ENCODE measurements at places on chromosomes 6 and 20.

- no peak for DNase-seq
Measured at GRCh38 chr6:104428184-104428583, 431.5 kb downstream of the HACE1 start.

DNA sequence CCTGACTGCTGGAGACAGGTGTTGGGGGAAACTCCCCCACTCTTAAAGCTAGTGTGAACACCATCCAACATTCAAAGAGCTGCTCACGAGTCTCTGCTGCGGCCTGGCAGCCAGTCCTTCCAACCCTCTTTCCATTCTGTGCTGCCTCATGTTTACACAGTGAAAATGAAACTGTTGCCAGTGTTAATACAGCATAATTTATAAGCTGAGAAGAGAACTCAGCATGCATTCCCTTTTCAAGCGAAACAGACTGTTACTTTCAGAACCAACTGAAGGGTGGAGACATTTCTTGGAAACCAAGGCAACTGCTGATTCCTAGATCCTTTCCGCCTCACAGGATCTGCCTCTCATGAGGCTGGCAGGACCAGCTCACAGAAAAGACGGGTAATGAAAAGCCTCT is 533.8 kb upstream of the ID4 start:
- DNase-seq: no peak

- DNase-seq: no peak
Measured at GRCh38 chr6:4004249-4004648, 74.7 kb downstream of the FAM217A start.

DNA sequence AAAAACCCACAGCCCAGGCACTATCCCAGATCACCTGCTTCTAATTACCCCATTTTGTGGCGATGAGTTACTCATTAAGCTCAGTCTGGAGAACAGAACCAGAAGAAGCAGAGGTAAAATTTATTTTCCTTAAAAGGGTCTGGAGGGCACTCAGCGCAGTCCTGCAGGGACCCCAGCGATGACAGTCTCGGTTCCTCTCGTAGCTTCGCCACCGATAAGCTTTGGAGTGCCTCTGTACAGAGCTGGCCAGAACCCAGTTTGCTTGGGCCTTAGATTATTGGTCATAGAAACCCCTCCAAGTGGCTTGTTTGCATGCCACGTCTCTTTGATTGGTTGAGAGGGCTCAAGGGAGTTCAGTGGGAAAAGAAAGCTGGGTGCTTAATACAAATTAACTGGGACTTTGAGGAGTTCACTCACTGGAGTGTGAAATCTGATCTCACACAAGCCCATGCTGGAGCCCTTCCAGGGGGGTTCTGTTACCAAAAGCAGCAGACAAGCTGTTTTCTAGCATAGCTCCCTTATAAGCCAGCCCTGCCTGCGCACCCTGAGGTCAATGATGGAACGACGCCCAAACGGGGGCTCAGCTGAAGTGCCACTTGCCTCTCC is 158.5 kb upstream of the ARID1B start:
- no peak for DNase-seq

- DNase-seq: no peak
Measured at GRCh38 chr6:81084776-81085430, 667.6 kb downstream of the TENT5A start.

DNA sequence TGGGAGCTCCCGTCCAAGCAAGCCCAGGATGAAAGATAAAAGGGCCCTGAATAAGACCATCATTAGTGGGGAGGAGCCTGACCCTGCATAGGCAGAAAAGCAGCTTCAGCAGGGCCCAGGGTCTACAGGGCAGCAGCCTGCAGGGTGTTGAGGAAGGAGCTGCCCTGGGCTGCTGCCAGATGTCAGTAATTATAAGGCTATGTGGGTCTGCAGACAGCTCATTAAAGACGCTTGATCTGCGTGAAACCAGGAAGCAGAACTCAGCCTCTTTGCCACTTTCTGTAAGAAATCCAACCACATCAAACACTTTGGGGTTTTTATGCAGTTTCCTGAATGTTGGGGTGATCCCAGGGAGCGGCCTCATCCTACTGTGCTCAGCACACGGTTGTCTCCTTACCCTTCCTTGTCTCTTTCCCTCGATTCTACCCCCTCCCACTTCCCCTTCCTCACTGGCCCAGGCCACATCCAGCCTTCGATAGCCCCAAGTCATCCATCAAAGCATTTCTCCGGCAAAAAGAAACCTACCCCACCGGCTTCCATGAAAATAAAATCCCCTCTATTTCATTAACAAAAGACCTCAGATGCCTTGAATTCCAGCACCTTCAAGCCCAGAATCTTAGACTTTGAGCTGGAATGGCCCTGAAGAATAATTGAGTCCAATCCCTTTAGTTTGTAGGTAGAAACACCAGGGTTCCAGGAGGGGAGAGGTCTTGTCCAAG is 1.0 kb upstream of the TGM6 start:
- DNase-seq: peak; percentile 9

DNA sequence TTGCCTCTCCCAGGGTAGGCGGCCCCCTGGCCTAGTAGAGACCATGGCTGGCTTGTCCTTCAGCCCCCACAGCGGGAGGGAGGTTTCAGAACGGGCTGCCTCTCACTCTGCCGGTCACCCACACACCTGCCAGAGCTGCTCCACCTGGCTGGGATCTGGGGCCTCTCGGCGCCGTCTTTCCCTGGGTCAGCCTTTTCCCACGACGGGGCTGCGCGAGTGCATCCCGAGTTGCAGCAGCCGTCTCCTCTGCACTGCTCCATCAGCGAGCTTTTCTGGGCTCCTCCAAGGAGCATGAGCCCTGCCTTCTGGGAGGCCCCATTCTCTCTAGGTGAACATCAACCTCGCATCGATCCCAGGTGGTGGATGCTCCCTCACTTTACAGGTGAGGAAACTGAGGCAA is 15.9 kb upstream of the SPDEF start:
- no peak for DNase-seq

DNA sequence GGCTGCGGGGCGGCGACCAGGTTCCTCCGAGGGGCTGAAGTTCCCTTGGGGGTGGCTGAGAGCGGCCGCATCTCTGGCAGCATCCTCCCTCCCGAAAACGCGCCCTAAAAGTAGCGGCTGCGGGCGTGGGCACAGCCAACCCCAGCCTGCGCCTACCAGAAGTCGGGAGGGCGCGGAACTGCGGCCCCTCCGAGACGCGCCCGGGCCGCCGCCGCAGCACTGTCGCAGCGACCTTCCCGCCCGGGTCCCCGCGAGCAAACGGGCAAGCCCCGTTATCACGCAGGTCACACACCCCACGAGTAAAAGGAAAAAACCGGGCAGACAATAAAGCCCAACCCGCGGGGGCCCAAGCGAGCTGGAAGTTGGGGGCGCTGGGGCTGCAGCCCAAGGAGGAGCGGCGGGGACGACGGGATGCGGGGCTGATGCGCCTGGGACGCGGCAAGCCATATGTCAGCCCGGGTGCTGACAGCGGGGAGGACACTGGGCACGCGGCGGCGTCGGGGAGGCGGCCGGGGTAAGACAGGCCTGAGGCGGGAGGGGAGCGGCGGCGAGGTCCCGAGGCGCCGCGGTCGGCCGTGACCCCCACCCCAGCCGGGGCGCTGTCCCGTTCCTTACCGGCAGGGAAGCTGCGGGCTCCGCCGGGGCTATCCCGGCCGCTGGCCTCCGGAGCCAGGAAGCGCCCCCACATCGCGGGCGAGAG is 659 bp downstream of the CEP85L start:
- peak; percentile 62 for DNase-seq

DNA sequence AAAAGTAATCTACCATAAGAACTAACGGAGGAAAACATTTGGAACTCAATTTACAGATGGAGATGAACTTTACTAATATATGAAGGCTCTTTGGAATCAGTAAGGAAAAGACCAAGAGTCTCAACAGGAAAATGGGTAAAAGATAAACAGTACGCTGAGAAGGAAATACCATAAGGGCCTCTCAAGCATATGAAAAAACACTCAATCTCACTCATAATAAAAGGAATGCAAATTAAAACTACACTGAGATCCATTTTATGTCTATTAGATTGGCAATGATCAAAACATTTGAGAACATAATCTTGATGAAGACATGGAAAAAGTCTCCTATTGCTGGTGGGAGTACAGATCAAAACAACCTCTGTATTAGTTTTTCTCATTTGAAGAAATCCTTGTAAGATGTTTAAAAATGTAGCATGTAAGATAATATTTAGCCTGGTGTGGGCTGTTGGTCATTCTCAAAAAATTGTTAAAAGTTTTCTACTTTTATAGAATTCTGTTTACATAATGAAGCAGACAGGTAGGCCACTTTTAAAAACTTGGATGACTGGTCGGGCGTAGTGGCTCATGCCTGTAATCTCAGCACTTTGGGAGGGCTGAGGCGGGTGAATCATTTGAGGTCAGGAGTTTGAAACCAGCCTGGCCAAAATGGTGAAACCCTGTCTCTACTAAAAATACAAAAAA is 14.5 kb downstream of the REV3L start:
- peak; percentile 57 for DNase-seq

DNA sequence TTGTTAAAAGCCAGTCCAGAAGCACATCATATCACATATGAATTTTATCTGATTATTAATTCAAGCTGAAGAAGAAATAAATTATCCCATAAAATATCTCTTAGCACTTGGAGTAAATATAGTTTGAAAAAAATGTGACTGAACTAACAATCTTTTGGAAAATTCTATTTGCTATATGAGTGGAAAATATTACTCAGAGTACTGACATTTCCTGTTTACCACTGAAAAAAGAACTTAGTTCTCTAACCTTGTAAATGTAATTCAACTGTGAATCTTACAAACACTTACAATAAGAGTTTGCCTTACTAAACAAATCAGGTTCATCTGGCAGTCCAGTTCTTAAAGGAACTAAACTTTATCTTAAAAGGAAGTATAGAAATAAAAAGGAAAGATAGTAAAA is 44.2 kb downstream of the MOXD1 start:
- DNase-seq: no peak

GRCh38 chr6:340991-341827 is 48.9 kb downstream of the DUSP22 start:
- no peak for DNase-seq

GRCh38 chr6:45569210-45569945 is 191.6 kb upstream of the SUPT3H start:
- DNase-seq: no peak

GRCh38 chr20:32902456-32903420 is 44.0 kb downstream of the EFCAB8 start:
- DNase-seq: peak; percentile 71

GRCh38 chr6:147752689-147753403 is 244.4 kb downstream of the SAMD5 start:
- no peak for DNase-seq

GRCh38 chr20:34037767-34038166 is 44.1 kb downstream of the RALY start:
- no peak for DNase-seq

DNA sequence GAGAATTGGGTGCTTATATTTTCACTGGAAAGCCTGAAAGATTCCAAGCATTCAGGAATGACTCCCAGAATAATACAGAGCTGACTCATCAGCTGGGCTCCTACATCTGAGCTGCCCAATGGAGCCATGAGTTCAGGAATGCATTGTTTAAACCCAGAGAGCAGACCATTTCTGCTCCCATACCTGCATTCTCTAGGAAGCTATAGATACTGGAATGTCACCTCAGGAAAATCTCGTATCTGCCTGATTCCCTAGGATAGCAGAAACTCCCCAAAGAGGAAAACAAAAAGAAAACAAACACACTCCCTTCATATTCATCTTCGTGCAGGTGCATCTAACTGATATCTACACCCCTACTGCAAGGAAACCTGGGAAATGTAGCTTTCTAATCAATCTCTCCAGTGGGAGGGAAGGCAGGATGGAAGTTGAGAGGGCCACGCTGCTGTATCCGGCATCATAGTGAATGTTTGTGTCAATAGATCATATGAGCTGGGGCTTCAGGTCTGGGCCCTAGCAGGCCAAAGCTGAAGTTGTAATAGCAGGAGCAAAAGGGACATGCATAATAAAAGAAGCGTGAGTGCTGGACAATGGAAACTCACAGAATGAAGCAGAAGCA is 8.2 kb upstream of the SLC2A12 start:
- DNase-seq: no peak

- DNase-seq: no peak
Measured at GRCh38 chr6:68628161-68628560, 6.9 kb upstream of the ADGRB3 start.

- DNase-seq: no peak
Measured at GRCh38 chr6:41596096-41596685, 42.1 kb upstream of the MDFI start.

DNA sequence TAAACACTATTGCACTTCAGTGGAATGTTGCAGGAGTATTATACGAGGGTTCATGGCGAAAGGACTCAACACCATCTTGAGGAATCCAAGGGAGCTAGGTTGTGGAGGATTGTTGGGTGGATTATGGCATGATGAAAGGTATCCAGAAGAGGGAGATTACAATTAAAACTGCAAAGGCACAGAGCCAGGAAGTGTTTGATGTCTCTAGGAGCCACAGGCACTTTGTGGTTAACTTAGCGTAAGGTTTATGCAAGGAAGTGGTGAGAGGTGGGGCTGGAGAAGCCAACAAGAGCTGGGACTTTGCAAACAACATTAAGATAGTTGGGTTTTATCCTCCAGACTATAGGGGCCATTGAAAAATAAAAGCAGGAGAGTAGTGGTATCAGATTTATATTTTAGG is 86.6 kb upstream of the TPD52L1 start:
- DNase-seq: peak; percentile 8

DNA sequence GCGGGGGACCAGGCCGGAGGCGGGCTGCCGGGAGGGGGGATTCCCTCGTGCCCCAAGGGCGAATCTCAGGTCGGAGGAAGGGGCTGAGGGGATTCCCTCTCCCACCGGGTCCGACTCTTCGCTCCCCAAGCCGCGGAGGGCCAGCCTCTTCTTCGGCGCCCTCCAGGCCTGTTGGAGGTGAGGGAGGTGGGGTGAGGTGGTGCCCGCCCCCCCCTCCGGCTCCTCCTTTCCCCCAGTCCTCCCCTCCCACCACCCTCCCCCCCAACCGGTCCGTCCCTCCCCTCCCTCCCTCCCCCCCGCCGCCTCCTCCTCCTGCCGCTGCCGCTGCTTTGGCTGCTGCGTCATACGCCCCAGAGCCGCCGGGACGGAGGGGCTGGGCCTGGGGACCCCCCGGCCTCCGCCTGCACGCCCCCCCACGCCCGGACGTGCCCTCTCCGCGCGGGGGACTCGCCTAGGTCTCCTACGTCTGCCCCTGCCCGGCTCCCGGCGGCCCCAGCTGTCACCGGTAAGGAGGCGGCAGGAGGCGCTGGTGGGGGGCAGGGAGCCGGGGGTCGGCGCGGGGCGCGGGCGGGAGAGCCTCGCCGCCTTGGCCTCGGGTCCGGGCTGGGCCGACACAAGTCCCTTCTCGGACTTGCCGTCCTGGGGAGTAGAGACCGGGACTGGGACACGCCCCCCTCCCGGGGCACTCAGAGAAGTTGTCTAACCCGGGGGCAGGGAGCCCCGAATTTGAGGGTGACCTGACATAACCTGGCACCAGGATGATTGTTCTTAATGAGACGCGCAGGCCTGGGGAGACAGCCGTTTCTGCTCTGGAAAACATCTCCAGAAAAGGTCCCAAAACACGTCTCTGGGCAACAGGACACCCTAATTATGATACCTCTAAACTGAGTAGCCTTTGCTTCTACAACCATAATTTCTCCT is at the start of gene PHF1:
Gene PHF1 (plus strand): TSS at position 304 of the 921 bp plus-strand sequence. CDS start 1,250 bp downstream, outside the sequence.
- peak; percentile 79 for DNase-seq

- no peak for DNase-seq
Measured at GRCh38 chr6:152146385-152146784, 338.9 kb downstream of the ESR1 start.

GRCh38 chr6:24402697-24403500 is at the start of gene MRS2:
MRS2 (plus strand) TSS chr6:24402936; CDS start chr6:24403047, 111 bp downstream.
- peak; percentile 84 for DNase-seq

Measured in activated T-cell treated with anti-CD3 and anti-CD28 coated beads, Interleukin-2, amount 50 U/mL, for 72 hours (primary cell).